ENCODE measurements at places on chromosomes 12 and 14.

- no peak for DNase-seq
Observed at GRCh38 chr14:44309331-44309730, 197.8 kb downstream of the FSCB start.

- no peak for DNase-seq
Observed at GRCh38 chr12:70950451-70950850, 29.9 kb upstream of the PTPRR start.

DNA sequence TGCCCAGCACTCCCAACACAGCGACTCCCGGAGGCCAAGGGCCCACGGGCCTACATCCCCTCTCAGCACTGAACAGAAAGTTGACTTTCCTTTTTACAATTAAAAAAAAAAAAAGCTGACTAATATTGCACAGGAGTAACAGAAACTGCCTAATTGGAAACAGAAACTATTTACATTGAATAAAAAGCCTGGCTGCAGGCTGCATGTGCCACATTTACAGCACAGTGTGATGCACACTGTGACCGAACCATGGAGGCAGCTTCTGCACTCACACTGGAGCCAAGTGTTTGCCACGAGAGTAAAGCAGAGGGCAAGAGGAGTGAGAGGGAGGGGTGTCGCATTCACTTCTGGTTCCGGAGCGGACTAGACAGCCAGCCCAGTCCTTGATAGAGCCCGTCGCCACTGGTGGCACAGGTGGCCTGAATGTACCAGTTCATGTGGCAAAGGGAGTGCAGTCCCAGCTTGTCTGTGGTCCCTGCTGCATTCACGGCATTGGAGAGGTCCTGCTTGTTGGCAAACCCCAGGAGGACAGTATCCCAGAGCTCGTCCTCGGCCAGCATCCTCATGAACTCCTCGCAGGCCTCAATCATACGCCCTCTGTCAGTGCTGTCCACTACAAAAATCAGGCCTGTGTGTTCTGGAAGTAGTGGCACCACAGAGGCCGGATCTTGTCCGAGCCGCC lies 59.2 kb downstream of the SPPL3 start:
- DNase-seq: no peak

DNA sequence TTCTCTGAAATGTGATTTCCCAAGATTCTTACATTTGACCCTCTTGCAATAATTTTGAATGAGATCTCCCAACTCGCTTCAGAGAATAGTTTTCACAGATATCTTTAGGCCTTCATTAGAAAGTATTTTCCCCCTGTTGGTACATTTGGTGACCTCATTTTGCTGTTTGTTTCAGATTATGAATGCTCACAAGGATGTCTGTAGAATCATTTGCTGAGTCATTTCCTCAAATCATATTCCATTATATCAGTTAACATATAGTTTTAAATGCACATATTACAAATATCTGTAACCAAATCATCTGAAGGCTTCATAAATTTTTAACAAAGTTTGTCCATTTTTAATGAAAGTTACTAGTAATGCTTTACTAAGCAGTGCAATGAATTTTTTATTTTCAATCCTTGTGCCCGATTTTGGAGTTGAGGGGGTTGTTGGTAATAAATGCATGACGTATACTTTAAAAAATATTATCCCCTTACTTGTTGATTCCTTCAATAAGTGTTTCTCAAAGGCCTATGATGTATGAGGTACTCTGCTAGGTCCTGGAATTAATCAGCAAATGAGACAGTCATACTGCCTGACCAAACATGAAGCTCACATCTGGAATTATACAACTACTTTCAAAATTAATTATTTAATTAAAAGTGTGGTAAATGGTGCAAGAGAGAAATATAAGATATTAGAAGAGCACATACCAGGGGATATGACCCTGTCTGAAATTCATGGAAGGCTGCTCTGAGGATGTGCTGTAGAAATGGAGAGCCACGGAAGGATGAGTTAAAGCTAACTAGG lies 126.9 kb upstream of the RAP1B start:
- DNase-seq: no peak

DNA sequence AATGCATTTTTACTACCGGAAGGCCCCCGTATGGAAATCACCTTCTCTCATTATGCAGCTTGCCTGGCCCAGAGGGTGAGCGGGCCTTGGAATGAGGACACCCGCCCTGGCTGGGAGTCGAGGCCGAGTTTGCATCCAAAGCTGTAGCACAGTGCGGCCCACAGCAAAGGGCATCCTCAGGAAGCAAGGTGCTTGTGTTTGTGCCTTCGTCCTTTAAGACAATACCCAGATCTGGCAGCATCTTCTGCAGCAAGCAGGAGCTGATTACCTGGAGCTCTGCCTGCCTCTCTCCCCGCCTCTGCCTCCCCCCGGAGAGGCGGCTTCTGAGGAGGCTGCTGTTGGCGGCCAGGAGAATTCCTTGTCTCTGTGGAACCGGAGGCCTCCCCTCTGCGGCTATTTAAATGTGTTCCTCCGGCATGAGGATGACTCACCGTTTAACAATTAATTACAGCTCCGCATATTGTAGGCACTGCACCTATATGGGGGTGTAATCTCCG lies 145.3 kb downstream of the CACNA1C start:
- DNase-seq: no peak

- DNase-seq: no peak
Observed at GRCh38 chr12:123614531-123614930, 12.6 kb downstream of the DDX55 start.

- no peak for DNase-seq
Observed at GRCh38 chr14:34935488-34935887, 47.3 kb upstream of the SRP54 start.

All from NCI-H1048 (cell line).